Left ventricle myocardium inferior (tissue), 1 donor: ENCODE measurements at places on chromosomes 3 and 15. TPM values are rescaled to one million over a fixed set of nuclear protein-coding genes. Genes with fewer than 3 reads are reported as not detected.

GRCh38 chr3:113714702-113715101 lies 18.3 kb upstream of the USF3 start:
- H3K36me3 ChIP-seq: peaks cover 6% of the 10 kb centered on the region
- peaks cover 3% of the 10 kb centered on the region for H3K27me3 ChIP-seq
- H3K4me1 ChIP-seq: peaks cover 10% of the 10 kb centered on the region

DNA sequence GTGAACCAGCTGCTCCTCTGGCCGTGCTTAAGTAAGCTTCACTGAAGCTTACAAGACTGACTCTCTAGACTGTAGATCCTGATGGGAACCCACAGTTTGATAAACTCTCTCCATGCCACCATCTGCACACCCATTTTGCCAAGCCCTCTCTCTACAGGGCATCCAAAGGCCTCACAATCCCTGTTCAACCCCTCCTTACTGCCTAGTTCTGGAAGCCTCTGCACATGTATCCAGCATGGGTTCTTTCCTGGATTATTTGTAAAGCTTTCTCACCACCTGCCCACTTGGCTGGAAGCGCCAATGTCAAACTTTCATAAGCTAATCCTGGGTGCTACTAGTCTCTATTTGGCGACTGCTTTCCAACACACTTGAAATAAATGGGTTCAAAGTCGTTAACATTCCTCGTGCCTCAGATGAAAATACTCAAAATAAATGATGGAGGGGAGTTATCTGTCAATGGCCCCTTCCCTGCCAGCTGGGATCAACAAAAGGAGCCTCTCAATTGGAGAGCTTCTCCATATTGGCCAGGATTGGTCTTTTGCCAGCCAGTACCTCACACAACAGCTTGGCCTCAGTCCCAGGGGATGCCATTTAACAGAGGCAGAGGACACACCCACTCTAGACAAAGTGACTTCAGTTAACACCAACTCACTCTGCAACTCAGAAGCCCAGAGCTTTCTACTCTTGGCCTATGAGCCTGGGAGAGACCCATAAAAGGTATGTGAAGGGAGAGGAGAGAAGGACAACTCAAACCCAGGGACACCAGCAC lies 48.1 kb downstream of the SH3BP5 start:
- H3K4me1 ChIP-seq: peaks cover 36% of the 10 kb centered on the region
- no peaks in the 10 kb centered on the region for H3K36me3 ChIP-seq
- H3K4me3 ChIP-seq: no peak overlapping the region
- H3K27me3 ChIP-seq: no peaks in the 10 kb centered on the region

DNA sequence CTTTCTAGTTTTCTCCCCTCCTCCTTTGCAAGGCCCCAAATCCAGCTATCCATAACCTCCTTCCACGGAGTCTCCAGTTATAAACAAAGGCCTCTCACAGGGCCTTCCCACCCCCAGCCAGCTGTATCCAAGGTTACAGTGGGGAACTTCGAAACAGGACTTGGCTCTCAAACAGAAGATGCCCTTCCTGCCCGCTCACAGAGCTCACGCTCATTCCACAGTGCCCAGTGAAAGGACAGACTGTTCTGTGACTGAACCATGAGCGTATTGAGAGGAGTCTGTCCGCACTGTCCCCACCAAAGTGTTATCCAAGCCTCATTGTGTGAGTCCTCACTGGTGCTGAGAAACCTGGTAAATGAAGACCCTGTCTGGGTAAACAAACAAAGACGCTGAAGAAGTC lies 35.4 kb downstream of the ARHGAP31 start:
- peak overlapping the region; percentile 76 for H3K27ac ChIP-seq
- peaks cover 93% of the 10 kb centered on the region for H3K4me1 ChIP-seq
- no peak overlapping the region for H3K4me3 ChIP-seq

DNA sequence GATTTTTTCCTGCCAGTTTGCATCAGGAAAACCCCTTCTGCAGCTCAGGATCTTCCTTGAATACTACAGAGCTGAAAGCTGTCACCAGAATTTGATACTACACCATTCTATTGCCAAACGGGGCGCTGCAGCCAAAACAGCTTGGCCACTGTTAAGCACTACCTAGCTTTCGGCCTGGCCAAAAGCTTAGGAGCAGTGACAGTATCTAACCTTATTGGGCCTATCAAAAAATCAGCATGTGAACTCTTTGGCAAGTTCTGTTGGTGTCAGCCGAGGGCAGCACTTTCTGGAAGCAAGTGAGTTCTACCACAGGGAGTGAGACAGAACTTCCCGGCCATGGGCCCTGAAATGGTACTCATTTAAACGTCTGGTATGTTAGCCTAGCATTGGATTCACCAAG lies 16.1 kb upstream of the GYG1 start:
- DNase-seq: peak; percentile 68
- no peaks in the 10 kb centered on the region for H3K36me3 ChIP-seq
- peak overlapping the region; percentile 28 for H3K4me3 ChIP-seq
- peaks cover 35% of the 10 kb centered on the region for H3K4me1 ChIP-seq

The ZKSCAN7 gene
- 2.6 TPM for total RNA-seq

The PARP15 gene
- 0.80 TPM for total RNA-seq

DNA sequence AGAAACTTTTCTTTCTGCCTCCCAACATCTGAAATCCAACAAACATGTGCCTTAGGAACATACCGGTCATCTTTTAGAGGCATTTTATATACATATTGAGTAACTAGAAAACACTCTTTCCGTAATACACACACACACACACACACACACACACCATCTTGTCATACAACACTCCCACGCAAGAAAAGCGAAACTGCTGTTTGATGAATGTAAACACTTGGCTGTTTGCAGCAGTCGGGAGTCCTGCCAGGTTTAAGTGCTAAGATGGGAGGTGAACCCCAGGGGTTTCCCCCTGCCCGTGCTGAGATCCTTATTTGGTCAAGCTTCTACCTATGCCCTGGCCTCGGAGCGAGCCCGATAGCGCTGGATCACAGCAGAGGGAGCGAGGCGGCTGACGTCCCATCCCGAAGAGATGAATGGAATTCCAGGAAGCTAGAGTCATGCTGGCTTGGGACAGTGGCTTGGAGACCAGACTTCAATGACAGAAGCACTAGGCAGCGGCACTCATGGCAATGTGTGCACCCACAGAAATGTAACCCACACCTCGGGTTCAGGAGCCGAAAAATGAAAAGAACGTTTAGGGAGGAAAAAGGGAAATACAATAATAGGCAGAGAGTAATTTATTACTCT lies 1.3 kb upstream of the THBS1 start:
- H3K4me1 ChIP-seq: peaks cover 59% of the 10 kb centered on the region
- H3K4me3 ChIP-seq: peak overlapping the region; percentile 78
- DNase-seq: peak; percentile 74
- peaks cover 7% of the 10 kb centered on the region for H3K27me3 ChIP-seq
- peaks cover 15% of the 10 kb centered on the region for H3K36me3 ChIP-seq

DNA sequence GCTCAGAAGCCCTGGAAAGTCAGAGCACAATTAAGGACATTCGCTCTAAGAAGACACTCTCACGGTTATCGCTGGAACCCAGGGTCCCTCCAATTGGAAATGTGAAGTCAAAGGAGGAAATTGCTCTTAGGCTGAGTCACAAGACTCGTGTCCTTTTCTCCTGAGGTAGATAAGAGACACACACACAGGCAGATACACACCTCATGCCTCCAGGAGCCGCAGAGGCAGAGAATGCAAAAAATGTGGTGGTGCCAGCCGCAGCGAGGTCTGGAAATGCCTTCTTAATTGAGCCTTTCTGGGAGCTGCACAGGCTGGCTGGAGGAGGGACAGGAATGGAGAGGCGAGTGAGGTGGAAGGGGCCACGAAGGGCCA lies 189.3 kb downstream of the OPA1 start:
- H3K27ac ChIP-seq: no peak overlapping the region
- DNase-seq: no peak
- peaks cover 12% of the 10 kb centered on the region for H3K4me1 ChIP-seq
- no peak overlapping the region for H3K4me3 ChIP-seq
- H3K36me3 ChIP-seq: no peaks in the 10 kb centered on the region

DNA sequence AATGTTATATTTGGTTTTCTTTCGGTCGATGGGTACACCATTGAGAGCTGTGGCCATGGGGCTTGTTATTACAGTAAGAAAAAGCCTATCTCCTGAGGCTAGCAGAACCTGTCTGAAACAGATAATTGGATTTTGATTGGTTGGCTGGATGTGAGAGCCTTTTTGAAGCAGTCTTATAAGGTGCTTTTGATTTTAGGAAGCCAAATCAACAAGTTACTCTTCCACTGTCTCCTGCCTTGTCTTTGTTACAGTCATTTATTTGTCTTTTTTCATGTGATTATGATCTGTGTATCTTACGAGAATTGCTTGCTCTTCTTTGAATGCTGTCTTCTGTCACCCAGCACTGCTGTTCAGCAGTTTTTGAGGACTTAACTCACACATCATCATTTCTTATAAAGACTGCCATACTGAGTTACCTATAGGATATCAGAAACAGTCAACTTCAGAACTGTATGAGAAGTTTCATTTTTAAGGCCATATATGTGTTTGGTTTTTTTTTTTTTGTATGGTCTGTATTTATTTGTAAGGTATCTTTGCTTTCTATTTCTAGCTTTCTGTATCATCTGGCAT lies 51.1 kb downstream of the MEF2A start:
- no peaks in the 10 kb centered on the region for H3K27me3 ChIP-seq
- no peaks in the 10 kb centered on the region for H3K36me3 ChIP-seq
- peaks cover 92% of the 10 kb centered on the region for H3K4me1 ChIP-seq
- no peak overlapping the region for H3K27ac ChIP-seq
- DNase-seq: no peak

DNA sequence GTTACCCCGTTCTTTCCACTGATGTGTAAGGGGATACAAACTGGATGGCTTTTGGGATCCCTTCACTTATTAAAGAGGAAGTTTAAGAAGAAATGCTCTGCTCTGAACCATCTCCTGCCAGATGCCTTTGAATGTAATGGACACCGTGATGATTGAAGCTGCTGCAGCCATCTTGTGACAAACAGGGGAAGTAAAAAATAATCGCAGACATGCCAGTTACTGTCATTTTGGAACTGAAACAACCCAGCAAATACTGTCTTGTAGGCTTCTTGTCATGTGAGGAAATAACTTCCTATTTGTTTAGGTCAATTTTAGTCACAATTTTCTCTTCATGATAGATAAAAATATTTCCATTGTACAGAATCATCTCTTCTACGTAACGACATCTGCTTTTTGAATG lies 224.0 kb downstream of the CHL1 start:
- H3K27ac ChIP-seq: no peak overlapping the region
- H3K36me3 ChIP-seq: no peaks in the 10 kb centered on the region
- no peak overlapping the region for H3K4me3 ChIP-seq
- no peaks in the 10 kb centered on the region for H3K27me3 ChIP-seq
- no peaks in the 10 kb centered on the region for H3K4me1 ChIP-seq
- DNase-seq: no peak

- no peak for DNase-seq
- H3K36me3 ChIP-seq: no peaks in the 10 kb centered on the region
- H3K4me3 ChIP-seq: no peak overlapping the region
- peaks cover 20% of the 10 kb centered on the region for H3K4me1 ChIP-seq
Measured at GRCh38 chr15:74821091-74821789, 5.2 kb upstream of the CPLX3 start.

The PEX5L gene
- 0.41 TPM for total RNA-seq

DNA sequence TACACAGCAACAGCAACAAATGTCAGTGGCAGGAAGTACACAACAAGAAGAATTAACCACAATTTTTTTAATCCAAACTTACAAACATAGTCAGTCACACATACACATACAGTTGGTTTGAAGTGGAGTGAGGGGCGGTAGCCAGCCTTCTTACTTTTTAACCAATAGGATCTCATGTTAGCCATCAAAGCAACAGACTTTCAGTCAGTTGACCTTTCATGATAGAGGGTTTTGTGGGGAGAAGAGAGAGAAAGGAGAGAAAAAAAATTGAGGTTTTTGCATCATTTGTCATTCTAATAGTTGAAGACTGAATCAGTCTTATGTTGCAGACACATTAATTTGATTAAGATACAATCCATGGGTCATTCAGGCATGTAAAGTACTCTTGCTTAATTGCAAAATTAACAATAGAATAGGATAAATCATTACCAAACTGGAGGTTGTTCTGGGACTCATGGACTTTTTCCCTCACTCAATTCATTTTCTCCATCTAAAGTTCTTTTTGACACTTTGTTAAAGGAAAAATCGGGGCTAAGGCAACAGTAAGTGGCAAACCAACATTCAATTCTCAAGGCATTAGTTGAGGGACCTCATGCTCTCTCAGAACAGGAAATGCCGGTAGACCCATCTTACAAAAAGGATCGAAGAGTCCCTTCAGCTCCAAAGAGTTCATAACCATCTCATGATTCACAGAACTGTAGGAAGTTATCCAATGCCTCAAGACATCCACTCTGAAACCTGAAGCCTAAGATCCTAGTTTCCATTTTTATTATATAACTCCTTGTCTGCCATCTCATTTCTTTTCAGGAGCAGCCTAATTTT lies 159.5 kb upstream of the LPP start:
- no peaks in the 10 kb centered on the region for H3K4me1 ChIP-seq
- DNase-seq: no peak
- H3K4me3 ChIP-seq: no peak overlapping the region
- no peaks in the 10 kb centered on the region for H3K36me3 ChIP-seq
- no peak overlapping the region for H3K27ac ChIP-seq

The COL6A5 gene
- not detected for total RNA-seq

The GOLGA8K gene
- total RNA-seq: 0.80 TPM

DNA sequence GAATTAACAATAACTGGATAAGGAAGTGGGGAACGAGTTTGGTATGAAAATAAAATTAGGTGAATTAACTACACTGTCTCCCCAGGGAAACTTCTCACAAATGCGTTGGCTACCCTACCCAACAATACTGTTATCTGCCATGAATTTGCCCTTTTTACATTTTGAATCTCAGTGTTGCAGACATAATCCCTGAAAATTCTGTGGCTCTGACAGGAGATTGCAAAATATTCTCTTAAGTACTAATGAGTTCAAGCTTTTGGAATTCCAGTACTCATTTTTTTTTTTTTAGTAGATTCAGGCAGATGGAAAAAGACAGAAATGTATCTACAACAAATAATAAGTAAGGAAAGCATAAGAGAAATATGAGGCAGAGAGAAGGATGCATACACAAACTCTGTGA lies 332.6 kb downstream of the LSAMP start:
- H3K27me3 ChIP-seq: no peaks in the 10 kb centered on the region
- DNase-seq: no peak
- no peak overlapping the region for H3K27ac ChIP-seq
- H3K4me3 ChIP-seq: no peak overlapping the region
- H3K36me3 ChIP-seq: no peaks in the 10 kb centered on the region
- no peaks in the 10 kb centered on the region for H3K4me1 ChIP-seq

The SNTN gene
- not detected for total RNA-seq

The DNAH12 gene
- 0.16 TPM for total RNA-seq

GRCh38 chr3:195196266-195196665 lies 74.7 kb downstream of the XXYLT1 start:
- no peak for DNase-seq
- no peak overlapping the region for H3K27ac ChIP-seq
- H3K4me3 ChIP-seq: no peak overlapping the region
- peaks cover 22% of the 10 kb centered on the region for H3K4me1 ChIP-seq

DNA sequence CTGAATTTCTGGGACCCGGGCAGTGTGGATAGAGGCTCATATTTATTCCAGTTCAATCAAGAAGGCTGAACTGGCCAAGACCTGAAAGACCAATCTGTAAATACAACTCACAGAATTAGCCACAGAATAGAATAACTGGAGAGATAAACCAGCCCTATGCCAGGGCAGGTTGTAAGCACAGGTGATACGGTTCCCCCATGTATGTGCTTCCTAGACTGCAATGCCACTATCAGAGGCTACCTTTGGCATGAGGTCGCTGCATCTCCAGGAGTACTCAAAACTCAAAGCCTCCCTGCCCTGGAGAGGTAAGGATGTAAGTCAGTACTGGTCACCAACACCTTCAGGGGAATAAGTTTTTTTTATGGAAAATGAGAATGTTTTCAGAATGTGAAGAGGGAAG lies 235.5 kb downstream of the NR1D2 start:
- DNase-seq: no peak
- no peak overlapping the region for H3K27ac ChIP-seq
- H3K36me3 ChIP-seq: no peaks in the 10 kb centered on the region
- no peak overlapping the region for H3K4me3 ChIP-seq
- peaks cover 3% of the 10 kb centered on the region for H3K4me1 ChIP-seq
